Epithelial cell of alveolus of lung (primary cell): ENCODE measurements at places on chromosomes 2 and 18. TPM values are rescaled to one million over a fixed set of nuclear protein-coding genes. Genes with fewer than 3 reads are reported as not detected.

The PTGR3 gene
- total RNA-seq: 13.7 and 32.4 TPM in 2 replicates

The MOGAT1 gene
- not detected in 2 replicates for total RNA-seq

The GTF3C2 gene
- 44.7 and 50.6 TPM in 2 replicates for total RNA-seq

The TOGARAM2 gene
- total RNA-seq: 0.13 TPM in 1 of 2 replicates, not detected in the other
